Esophagus squamous epithelium (tissue), 5 donors: ENCODE measurements at places on chromosomes 16 and 17.
A peak's percentile ranks its signal among the peaks of the same experiment; 100 is the strongest.

DNA sequence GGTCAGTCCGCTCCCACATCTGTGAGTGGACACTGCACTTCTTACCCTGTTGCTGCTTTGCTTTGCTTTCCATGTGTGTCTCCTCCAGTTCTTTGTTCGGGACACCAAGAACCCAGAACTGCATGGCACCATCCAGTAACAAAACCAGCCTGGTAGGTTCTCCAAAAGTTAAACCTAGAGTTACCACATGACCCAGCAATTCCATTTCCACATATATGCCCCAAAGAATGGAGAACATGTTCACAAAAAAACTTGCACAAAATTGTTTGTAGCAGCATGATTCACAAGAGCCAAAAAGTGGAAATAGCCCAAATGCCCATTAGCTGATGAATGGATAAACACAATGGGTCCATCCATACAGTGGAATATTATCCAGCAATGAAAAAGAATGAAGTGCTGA, 10.3 kb upstream of the CCL22 start:
- no peak for DNase-seq

- DNase-seq, result no peak
Measured at GRCh38 chr16:47019568-47019967, 46.1 kb upstream of the DNAJA2 start.

- no peak for DNase-seq
Measured at GRCh38 chr16:78277321-78278055, 178.0 kb downstream of the WWOX start.

DNA sequence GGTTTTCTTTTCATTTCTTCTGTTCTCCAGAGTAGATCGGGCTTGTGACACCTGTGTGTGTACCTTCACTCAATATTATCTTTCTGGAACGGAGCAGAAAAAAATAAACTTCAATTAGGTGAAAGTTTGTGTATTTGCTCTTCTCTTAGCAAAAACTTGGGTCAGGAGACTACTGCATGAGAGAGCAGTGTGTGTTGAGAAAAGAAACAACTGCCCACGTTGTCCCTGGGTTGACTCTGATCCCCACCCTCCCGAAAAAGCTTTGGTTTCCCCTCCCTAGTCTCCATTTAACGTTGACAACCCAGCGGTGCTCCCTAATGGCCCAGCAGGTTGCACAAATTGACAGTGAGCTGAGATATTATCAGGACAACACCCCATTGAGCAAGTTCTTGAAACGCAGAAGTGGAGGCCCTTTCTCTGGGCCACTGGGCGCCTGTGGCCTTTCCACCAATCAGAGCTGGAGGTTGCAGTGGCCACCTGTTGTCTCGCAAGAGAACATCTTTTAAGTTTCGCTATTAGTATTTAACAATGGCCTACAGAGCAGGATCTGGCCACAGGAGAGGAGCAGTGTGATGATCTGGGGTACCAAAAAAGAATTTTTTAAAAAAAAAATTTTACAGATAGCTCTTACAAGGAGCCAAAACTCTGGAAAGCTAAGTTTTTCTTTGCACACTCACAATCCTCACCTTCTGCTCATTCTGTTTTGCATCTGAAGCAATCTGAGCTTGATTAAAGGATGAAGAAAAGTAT, 1.5 kb upstream of the TOX3 start:
- DNase-seq, result no peak

GRCh38 chr17:74368341-74369081, 1.2 kb downstream of the GPR142 start:
- DNase-seq, result peak; percentile 12

GRCh38 chr16:85458968-85459367, 154.2 kb upstream of the GSE1 start:
- DNase-seq, result no peak

GRCh38 chr17:83000738-83001137, 78.7 kb upstream of the METRNL start:
- no peak for DNase-seq

DNA sequence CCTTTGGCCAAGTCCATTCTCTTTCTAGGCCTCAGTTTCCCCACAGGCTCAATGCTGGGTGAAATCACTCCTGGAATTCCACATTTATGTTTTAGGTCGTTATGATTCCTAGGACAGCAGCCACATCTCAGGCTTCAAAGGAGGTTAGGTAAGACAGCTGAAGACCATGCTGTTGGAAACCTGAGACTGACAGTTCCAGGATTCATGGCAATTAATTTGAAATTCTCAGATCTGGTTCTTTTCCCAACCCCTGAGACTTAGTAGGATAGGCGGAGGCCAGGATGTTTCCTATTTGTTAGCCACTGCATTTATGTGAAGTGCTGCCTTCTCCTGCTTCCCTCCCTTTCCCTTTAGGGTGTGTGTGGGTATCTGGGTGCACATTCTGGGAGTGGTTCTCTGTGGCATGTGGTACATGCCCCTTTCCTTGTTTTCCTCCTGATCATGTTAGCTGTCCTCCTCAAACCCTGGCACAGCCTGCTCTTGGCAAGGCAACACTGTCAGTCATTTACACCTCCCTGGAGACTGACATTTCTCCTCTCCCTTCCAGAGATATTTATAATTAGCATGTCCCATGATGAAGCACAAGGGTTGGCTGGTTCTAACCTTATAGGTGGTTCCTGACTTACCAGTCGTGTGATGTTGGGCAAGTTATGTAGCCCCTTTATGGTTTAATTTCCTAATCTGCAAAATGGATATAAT, 91.4 kb upstream of the SALL1 start:
- DNase-seq, result no peak

DNA sequence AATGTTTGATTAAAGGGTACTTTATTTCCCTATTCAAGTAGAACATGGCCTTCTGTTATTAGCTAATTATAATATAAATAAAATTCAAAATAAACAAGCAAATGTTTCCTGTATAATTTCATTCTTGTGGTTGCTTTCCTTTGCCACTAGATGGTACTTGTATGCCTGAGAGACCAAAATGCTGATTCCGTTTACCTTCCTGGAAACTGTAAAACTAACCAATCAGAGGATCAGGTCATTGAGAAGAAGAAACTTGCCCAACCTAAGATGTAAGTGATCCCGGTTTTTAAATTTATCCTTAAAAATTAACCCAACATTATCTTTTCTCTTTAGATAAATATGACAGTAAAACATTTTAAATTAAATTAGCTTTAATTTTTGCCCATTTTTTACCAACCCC, 8.1 kb upstream of the ABCA5 start:
- no peak for DNase-seq

DNA sequence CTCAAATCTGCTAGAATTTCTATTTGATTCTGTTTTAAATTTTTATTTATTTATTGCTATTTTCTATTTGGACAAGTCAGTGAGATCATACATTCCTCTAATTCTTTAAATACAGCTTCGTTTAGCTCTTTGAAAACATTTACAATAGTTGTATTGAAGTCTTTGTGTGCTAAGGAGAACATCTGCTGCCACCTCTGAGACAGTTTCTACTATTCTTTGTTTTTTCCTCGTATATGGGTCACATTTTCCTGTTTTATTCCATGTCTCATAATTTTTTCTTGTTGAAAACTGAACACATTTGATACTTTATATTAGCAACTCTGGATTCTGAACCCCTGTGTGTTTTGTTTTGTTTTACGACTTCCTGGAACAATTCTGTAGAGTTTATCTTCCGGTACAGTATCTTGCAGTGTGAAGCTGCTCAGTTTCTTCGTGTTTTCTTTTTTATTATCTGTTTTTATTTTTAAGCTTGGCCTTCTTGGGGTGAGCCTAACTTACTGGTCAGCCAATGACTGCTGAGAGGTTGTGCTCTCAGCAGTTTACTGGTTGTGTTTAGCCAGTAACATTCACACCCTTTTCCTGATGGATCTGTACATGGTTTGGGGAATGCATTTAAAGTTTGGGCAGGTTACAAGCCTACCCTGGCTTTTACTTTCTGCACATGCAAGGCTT, 99.0 kb downstream of the CA4 start:
- no peak for DNase-seq
